ENCODE measurements at places on chromosomes 7 and 10.
A peak's percentile ranks its signal among the peaks of the same experiment; 100 is the strongest.

DNA sequence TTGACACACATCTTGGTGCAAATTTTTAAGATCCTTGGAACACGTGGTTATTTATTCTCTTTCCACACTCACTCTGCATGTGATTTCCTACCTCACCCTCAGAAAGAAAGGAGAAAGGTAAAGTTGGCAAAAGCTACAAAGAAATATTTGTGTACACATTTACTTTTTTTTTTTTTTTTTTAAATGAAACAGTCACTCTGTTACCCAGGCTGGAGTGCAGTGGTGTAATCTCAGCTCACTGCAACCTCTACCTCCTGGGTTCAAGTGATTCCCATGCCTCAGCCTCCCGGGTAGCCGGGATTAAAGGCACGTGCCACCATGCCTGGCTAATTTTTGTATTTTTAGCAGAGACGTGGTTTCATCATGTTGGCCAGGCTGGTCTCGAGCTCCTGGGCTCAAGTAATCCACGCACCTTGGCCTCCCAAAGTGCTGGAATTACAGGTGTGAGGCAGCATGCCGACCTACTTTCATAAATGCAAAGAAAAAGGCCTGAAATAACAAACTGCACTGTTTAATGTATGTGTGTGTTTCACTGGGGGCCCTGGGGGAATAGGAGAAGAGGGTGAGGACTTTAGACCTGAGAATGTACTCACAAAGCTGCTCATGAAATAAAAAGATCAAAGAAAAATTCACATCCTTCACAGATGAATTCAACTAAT is 71.6 kb upstream of the GRID1 start:
- no peak for DNase-seq

- DNase-seq, result no peak
Observed at GRCh38 chr7:156836443-156836842, 56.5 kb downstream of the LMBR1 start.

DNA sequence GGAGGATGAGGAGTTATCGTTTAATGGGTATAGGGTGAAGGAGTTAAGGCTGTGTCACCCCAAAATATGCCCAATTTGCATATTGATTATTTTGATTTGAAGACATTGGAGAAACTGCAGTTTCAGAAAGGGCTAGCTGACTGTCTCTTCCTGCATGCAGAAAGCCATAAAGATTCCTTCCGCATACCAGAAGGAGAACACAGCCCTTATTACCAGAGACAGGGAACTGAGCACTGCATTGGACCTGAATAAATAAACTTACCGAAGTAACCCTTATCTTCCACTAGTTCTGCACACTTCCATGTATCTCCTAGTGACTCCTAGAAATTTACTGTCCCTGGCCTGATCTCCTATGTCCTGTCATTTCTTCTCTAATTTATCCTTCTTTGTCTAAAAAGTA is 821.9 kb upstream of the AUTS2 start:
- DNase-seq, result no peak

DNA sequence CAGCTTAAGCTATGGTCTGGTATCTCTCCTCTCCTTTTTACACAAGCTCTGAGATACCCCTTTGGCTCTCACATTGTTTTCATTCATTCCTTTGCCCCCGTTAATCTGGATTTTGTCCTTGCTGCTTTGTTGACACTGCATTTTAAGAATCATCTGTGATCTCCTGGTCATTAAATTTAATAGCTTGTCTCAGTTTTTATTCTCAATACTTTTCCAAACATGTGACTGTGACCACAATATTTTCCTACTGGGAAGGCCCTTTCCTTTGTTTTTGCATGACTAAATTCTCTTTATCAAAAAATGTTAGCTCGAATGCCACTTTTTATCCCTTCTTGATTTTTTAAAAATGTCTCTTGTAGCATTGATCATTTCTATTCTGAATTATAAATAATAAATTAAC is 171.2 kb downstream of the SUGCT start:
- no peak for DNase-seq

GRCh38 chr7:15581352-15581951 is 19.6 kb upstream of the AGMO start:
- no peak for DNase-seq

DNA sequence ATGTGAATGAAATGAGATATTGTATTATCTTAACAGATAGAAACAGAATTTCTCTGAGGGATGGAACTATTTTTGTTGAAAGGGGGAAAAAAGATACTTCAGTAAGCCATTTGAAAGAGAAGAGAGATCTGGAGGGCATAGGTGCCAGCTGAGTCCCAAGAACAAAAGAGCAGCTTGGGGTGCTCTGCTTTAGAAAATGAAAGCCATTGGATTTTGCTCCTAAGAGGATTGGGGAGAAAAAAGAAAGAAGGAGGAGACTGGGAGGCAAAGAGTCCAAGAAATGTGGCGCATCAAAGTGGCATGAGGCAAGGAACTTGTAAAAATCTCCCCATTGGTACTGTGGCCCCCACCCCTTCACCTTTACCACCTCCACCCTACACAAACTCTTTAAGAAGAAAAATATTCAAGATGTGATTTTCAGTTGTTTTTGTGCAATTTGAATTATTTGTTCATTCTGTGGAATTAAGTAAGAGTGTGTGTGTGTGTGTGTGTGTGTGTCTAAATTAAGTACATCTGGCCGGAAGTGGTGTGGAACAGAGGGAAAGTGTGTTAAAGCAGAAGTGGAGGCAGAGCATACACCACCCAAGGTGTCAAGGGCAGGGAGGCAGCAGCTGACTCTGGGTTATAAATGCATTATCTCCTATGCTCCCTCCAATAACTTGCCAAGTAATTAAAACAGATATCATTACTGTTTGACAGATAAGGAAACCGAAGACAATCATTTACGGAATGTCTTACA is 9.9 kb upstream of the GNAI1 start:
- DNase-seq, result no peak

DNA sequence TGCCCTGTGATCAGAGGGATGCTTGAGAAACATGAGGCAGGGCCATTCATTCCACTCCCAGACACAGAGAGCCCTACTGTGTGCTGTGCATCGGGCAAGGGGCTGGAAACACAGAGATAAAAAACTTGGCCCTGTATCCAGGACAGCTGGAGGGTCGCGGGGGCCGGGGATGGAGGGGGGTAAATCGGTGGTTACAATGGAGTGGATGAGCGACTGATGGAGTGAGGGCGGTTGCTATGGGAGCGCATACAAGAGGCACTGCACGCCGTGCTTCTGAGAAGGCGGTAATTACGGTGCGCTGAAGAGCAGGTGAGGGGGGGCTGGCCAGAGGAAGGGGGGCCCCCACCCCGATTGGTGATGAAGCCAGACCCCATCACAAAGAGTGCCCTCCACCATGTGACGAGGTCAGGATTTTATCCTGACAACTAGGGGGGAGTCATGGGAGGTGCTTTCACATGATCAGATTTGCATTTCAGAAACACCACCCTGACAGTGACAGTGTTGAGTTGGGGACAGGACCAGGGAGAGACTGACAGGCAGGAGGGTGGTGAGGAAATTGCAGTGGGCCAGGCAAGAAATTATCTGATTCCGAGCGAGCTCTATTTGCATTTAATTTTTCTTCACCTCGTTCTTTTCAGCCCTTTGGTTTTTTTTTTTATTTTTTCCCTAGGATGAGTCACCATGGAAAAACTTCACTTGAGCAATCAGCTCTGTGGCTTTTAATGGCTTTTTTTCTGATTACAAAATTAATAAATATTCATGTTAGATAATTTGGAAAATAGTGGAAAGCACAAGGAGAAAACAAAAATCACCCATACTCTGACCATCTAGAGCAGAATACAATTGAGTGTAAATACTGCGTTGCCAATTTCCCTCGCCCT is 7.8 kb downstream of the CPA5 start:
- peak; percentile 59 for DNase-seq

GRCh38 chr7:17385612-17386011 is 87.2 kb downstream of the AHR start:
- no peak for DNase-seq

GRCh38 chr10:47438857-47439474 is 44.9 kb downstream of the ANXA8 start:
- DNase-seq, result peak; percentile 76

DNA sequence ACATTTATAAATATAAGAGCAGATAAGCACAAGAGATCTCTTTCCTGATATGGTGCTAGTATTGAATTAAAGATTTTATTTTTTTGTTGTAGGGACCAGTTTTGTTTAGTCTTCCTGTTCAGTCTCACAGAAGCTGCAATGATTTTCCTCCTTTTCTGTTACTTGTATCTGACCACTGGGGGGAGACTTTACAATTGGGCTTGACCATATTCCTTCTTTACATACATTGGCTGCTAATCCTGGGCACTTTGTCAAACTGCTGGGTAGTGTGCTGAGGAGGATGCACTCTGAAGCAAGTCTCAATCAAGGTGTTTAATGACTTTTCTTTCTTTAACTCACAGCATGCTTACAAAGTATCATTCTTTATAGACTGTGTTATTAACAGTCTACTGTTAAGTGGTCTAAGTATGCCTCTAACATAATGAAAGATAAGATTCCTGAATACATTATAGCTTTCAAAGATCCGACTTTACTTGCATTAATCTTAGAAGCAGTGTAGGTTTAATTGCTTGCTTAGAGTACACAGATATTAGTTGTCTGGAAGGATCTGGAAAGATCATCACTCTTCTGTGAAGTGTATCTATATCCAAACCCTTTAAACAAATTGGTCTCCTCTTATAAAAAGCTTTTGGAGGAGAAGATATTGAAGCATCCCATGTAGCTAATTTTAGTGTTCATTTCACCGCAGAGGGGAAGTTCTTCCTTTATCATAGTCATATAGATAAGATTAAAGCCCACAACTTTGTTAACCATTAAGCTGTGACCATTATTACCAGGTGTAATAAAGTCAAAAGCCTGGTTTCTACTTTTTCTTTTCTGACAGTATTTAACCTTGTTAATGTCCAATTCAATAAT is 3.1 kb downstream of the PALS2 start:
- DNase-seq, result no peak

- no peak for DNase-seq
Observed at GRCh38 chr7:117184367-117184766, 138.5 kb downstream of the WNT2 start.

DNA sequence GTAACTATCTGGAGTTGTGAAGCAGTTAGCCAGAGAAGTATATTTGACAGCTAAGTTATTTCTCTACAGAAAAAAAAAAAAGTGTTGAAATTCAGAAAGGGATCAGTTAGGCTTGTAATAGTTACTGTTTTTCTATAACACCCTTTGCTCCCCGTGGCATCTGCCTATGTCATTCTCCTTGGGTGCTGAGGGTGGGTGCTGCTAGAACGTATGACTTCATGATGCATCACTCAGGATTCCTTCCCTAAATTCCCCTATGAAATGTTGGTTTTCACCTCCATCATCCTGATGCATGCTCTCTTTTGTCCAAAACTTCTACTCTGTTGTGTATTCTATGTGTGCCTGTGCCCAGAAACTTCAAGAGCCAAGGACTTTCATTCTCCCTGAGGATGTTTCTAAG is 536.4 kb downstream of the GRM8 start:
- DNase-seq, result no peak

DNA sequence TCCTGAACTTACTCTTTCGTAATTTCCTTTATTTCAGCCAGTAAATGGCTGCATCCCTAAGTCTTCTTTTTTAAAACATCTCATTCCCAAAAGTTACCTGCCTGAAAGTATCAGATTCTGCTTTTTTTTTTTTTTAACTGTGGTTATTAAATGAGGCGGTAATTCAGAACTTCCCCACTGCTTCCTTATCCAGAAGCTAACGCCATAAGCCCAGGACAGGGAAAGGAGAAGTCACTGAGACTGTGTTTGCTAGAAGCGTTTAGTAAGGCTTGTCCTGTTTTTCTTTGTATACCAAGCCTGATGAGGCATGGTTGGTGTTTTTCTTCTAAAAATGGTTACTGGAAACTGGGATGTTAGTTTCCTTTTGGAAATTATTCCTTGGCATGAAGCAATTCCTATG is 197.8 kb downstream of the CELF2 start:
- no peak for DNase-seq

GRCh38 chr7:140214075-140214684 is 37.4 kb upstream of the KDM7A start:
- DNase-seq, result no peak

GRCh38 chr7:22713463-22713862 is 13.5 kb upstream of the IL6 start:
- no peak for DNase-seq

DNA sequence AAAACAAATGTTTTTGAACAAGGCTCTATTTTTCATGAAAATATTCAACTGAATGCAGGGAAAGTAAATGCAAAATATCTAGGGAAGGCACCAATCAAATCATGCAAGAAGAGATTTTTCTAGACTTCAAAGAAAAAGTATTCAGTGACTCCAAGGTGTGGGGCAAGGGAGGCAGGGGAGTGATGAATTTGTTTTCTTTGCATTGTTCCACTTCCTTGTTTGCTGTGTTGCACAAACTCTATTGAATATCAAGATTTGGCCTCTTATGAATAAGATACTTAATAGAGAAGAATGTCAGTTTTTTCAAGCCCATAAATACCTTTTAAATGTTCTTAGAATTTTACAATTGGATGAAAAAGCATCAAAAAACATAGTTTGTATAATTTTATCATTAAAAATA is 26.4 kb downstream of the STEAP1 start:
- DNase-seq, result no peak

- DNase-seq, result peak; percentile 83
Observed at GRCh38 chr7:16753932-16754855, 639 bp downstream of the TSPAN13 start.

- no peak for DNase-seq
Observed at GRCh38 chr7:71996141-71996540, 416.0 kb downstream of the CALN1 start.

DNA sequence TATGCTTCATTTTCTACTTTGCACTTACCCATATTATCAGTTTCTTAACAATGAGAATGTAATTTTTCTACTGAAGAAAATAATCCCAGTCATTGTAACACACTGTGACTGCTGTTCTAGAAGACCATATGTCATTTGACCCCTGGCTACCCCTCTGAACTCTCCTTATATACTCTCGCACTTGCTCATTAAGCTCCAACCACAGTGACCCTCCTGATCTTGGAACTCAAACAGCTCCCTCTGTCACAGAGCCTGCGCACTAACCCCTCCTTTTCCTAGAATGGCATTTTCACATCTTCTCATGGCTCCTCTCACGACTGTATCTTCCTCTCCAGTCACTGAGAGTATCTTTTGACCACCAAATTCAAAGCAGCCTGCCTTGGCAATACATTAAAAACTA is 169.7 kb downstream of the CACNA2D1 start:
- no peak for DNase-seq

DNA sequence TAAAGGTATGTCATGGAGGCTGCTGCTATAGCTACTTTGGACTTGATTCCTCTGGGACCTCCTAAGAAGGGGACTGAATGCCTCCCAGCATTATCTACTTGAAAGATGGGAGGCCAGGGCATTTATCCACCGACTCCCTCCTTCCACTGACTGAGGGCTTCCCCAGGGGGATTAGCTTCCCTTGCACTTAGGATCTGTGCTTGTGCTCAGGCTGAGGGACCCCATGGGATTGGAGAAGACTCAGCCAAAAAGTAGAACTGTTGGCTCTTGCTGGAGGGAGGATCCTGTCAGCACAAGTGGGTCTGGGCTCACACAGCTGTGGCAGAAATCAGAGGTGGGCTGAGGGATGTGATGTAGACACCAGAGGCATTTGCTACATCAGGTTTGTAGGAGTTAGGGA is 81.5 kb upstream of the SYPL1 start:
- DNase-seq, result no peak

- DNase-seq, result no peak
Observed at GRCh38 chr10:80814147-80814652, 276.5 kb downstream of the SH2D4B start.

Data from ecto neural progenitor cell (in vitro differentiated cells).